Activated naive CD8-positive, alpha-beta T cell treated with anti-CD3 and anti-CD28 coated beads for 36 hours (primary cell): ENCODE measurements at places on chromosomes 5 and 9. TPM values are rescaled to one million over a fixed set of nuclear protein-coding genes. Genes with fewer than 3 reads are reported as not detected.

GRCh38 chr9:80787636-80788035 is 901.7 kb downstream of the TLE1 start:
- DNase-seq, result no peak

DNA sequence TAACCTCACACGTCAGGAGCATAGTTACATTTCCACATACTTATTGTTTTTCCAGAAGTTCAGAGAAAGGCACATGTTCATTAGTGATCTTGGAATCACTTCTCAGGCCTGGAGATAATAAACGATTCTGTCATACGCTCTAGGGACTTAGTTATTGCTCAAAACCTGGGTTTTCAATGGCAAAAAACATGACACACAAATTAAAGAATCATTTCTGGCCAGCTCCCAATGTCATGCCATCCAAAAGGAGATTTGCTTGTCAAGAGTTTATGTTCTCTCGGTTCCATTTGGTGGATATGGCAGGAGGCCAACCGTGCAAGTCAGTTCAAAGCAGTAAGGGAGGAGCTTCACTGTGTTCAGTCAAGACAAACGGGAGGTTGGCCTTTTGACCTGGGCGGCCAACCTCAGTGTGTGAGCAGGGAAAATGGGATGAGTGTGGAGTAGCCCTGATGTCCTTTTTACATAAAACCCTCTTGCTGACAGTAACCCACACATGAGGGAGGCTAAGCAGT is 123.4 kb downstream of the NXNL2 start:
- no peak for DNase-seq

The PCDHGA5 gene
- total RNA-seq, result 0.06 TPM

The TAS2R1 gene
- total RNA-seq, result not detected

DNA sequence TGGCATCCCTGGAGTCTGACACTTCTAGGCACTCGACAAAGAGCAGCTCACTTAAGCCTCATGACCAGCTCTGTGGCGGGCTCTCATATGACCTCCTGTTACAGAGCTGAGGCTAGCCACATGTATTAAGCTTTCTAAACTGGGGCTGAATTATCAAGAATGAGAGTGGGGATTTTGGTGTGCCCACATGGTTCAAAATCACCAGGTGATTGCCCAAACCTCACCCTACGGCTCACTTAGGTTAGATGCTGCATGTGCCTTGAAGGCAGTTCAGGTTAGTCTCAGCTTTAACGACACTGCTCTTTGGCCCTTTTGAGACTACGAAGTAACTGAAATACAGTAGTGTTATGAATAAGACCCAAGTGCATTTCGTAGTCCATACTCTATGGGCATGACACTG is 39.4 kb upstream of the SMIM32 start:
- no peak for DNase-seq

- no peak for DNase-seq
These were observed 5.2 kb downstream of the ANKDD1B start for GRCh38 chr5:75616371-75616881.

GRCh38 chr5:67303356-67303755 is 106.8 kb upstream of the CD180 start:
- no peak for DNase-seq

GRCh38 chr9:115005322-115005721 is 74.9 kb upstream of the TNFSF8 start:
- DNase-seq, result no peak

GRCh38 chr9:22425551-22425950 is 21.1 kb upstream of the DMRTA1 start:
- DNase-seq, result no peak

The HTR4 gene
- total RNA-seq, result not detected

GRCh38 chr9:131334629-131335367 is 45.3 kb downstream of the PLPP7 start:
- DNase-seq, result no peak

GRCh38 chr9:30815585-30815984 is 1568.9 kb upstream of the ACO1 start:
- DNase-seq, result no peak

The SHOC1 gene
- not detected for total RNA-seq

The GTF3C4 gene
- 23.4 TPM for total RNA-seq

The PCDHGB1 gene
- not detected for total RNA-seq

- no peak for DNase-seq
These were observed 75.4 kb downstream of the UHRF2 start for GRCh38 chr9:6488395-6488794.

DNA sequence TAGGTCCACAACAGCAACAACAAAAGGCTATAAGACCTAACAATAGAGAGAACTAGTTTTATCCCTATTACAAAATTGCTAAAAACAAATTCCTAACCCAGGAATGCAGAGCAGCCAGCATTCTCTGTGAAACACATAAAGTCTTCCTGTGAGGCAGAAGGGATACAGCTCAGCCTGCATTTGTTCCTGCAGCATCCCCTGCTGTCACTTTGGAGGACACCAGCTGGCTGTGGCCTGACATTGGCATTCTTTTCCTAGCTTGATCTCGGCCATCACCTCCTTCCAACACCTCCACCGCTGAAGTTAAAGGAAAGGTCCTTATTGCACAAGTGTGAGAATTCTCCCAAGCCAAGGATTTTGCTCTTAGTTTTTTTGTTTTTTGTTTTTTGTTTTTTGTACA is 186.1 kb downstream of the SNCAIP start:
- DNase-seq, result no peak

GRCh38 chr5:179314606-179315355 is 30.5 kb downstream of the ADAMTS2 start:
- DNase-seq, result no peak

DNA sequence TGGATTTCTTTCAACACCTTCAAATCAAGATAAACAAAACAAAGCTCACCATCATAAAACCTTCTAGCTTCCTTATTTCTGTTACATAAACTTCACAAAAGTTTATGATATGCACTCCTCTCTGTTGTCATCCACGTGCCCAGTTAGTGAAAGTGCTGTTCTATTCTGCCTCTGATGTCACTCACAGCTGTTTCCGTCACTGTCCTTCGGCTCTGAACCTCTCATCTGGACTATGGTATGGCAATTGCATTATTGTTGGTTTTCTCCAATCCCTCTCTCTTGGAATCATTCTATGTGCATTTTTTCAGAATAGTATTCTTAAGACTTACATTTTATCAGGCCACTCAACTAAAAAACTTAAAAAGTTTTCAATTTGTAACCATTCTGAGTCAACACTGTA is 264.2 kb upstream of the DAPK1 start:
- DNase-seq, result no peak

- no peak for DNase-seq
These were observed 556.7 kb upstream of the TLE4 start for GRCh38 chr9:79014929-79015699.

DNA sequence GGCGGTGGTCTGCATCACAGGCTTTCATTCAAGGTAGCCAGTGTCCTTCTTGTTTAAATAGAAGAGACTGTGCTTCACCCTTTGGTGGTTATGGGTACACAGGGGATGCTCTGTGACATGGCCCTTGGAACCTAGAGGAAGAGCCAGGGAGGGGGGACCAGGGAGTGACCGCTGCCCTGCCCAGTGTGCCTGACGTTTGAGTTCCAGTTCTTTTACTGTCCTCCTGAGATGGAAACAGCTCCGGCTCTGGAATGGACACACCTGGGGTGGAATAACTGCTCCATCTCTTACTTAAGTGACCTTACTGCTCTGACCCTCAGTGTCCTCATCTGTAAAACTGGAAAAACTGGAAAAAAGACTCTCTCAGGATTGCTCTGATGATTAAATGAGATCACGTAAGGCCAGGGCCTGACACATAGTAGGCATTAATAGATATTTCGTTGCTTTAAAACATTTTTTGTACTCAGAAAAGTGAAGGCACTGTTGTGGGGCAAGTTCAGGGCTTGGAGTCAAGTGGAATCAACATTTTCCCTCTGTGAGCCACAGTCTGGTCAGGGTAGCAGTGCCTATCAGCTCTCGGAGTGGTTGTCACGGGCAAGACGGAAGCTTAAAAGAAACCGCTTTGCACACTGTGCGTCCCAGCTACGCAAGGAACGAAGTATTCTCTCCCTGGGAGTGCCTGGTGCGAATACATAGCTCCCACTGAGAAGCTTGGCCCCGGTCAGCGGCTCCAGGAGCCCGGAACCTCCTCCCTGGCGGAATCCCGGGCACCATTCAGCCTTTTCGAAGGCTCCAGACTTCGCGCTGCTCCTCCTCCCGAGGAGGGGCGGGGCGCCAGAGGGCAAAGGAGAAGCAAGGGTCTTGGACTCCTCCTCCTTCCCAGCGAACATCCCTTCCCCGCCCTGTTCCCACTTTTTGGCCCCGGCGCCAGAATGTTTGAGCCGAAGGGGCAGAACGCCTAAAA is 5.8 kb downstream of the POU4F3 start:
- no peak for DNase-seq

The ARL14EPL gene
- total RNA-seq, result not detected

The TUSC1 gene
- 0.10 TPM for total RNA-seq

DNA sequence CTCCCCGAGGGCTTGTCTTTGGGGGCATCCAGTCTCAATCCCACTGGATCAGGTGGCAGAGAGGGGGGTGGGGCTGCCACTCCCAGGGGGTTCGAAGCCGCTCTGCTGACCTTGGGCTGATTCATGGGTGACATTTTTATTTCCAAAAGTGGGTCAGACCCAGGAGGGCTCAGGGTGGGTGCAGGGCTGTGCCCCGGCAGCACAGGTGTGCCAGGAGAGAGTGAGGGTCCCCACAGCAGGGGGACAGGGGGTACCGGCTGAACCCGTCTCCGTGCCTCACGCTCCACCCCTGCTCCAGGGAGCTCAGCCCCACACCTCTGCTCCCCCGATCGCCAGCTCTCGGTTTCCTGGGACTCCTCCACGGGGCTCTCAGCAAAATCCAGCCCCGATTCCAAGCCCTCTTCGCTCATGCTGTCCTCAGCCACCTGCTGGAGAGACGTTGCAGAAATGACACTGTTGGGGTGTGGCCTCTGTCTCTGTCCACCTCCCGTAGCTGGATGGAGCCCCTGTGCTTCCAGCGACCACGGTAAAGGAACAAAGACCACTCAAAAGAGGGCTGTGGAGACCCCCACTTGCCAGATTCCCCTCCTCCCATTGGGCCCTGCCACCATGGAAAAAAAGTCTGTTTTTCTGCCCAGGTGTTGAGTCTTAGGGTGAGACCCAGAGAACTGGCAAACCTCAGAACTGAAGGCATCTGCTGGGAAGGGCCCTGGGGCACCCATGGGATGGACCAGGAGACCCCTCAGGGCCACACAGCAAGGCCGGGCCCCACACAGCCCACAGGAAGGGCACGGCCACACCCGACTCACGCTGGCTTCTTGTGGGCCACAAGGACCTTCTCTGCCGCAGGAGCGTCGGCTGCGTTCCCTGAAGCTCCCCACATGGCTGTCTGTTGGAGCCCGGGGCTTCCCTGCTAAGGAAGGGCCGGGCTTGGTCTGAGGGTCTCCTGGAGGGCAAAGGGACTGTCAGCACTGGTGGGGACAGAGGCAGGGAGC is 10.6 kb upstream of the QSOX2 start:
- DNase-seq, result no peak

DNA sequence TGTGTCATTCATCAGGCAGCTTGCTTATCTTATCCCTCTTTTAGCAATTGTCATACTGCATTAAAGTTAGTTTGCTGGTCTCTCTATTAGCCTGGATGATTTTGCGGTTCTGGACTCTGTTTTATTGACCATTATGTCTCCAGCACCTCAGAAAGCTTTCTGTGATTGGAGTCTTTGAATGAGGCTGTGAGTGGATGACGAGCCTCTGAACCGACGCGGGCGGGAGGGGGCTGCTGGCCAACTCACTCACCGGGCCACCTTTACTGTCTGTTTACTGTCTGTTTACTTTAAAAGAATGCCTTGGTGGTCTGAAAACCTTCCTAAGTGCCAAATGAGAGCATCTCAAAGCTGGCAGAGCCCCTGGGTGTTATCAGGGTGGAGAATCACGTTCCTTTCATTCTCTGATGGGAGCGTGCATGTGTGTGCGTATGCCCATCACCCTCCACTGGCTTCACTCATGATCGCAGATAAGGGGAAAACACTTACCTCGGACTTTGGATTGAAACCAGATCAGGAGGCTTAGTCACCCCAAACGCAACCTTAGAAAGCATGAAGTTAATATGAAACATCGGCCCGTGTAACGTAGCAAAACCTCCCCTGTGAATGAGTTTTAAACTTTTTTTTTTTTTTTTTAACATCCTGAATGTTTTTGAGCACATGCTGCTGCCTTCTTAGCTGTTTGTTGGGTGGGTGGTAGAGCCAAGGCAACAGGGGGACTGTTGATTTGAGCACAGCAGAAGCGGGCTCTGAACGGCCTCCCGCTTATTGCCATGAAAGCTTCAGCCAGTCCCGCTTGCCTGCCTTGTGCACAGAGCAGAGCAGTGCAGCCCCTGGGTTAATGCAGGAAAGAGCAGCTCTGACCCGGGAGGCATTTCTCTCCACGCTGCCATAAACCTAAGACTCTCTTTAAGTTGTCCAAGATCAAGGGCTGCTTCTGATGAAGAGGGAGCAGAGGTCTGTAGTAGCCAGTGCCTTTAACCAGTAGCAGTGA is 173.6 kb downstream of the GADD45G start:
- DNase-seq, result no peak

The LHX3 gene
- not detected for total RNA-seq

The LURAP1L gene
- not detected for total RNA-seq

GRCh38 chr9:80375477-80375876 is 803.7 kb downstream of the TLE4 start:
- no peak for DNase-seq

The IFNB1 gene
- 1.2 TPM for total RNA-seq

DNA sequence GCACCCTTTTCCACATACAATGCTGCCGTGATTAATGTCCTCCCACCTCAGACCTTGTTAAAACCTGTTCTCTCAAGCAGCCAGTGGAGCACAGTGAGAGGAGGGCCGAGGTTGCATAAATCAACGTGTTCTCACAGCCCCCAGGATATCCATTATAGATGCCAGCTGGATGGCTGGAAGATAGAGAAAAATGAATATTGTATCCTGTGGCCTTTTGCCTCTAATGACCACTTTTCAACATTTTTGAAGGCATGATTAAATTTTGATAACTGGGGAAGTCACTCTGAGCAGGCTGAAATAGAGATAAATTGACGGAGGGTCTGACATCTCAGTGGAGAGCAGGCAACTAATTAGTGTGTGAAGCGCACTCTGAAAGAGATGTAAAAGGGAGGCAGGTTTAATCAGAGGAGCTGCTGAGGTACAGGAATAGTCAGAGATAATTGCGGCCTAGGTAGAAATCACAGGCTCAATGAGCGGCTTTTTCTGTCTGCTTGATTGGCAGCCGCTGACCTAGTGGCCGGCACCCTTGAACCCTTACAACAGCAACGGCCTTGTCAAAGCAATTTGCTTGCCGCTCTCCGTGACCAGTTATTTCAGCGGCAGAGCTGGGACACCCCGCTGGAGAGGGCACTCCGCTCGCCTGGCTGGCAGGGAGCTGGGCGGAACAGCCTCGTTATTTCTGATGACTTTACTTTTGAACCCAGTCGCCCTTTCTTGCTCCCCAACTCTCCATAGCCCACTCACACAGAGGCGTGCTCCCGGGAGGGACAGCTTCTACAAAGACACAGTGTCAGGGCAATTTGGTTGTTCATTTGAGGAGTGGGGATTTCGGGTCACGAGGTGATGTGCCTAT is 560.7 kb downstream of the PSAT1 start:
- DNase-seq, result no peak

The YTHDC2 gene
- total RNA-seq, result 26.1 TPM
